ENCODE measurements at places on chromosomes 16 and 17.

DNA sequence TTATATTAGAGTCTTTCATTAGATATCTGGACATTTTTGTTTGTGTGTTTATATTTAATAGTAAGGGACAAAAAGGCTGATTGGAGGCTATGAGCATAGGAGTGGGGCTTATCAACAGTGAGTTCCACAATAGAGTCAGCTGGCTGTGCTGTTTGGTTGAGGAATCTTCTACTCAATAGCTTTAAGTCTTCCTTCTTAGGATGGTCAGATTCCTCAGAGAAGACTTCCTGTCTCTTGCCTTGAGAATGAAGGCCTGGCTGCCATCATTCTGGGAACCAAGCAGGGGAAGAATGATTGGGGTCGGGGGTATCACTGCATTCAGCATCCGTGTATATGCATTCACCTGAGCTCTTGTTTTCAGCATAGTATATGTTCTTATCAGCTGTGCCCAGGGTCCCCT, 31.9 kb upstream of the ABCC11 start:
- no peak for DNase-seq

DNA sequence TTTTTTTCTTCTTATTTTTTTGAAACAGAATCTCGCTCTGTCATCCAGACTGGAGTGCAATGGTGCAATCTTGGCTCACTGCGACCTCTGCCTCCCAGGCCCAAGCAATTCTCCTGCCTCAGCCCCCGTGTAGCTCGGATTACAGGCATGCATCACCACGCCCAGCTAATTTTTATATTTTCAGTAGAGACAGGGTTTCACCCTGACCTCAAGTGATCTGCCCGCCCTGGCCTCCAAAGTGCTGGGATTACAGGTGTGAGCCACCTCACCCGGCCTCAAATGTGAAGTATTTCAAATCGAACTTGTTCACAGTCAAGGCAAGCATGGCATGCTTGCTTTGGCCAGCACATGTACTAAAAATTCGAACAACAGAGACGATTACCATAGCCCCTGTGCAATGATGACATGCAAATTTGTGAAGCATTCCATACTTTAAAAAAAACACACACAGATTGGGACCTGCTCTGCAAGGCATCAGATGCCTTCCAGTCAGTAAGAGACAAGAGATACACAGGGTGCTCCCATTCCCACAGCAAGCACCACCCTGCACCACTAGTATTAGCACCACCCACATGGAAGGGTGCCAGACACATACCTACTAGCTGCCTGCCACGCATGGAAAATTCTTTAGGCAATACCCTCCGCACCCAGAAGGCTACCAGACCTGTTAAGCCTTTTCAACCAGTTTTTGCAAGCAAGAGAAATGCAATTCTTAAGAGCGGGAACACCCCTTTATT, 47.2 kb downstream of the ANKRD11 start:
- no peak for DNase-seq

DNA sequence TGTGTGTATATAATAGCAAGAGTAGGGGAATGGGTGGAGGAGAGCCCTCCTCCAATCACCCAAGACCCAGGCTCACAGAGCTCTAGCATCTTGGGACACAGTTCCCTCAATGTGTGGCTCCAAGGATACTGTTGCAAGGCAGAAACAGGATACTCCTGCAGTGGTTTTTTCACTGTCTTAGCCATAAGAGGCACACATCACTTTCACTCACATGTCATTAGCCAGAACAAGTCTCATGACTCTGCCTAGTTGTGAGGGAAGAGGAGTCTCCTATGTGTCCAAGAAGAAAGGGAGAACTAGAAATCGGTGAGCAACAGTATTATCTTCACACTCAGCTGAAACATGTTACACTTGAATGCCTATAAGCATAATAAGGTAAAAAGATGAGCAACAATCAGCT, 11.1 kb upstream of the NUDT7 start:
- DNase-seq = no peak

DNA sequence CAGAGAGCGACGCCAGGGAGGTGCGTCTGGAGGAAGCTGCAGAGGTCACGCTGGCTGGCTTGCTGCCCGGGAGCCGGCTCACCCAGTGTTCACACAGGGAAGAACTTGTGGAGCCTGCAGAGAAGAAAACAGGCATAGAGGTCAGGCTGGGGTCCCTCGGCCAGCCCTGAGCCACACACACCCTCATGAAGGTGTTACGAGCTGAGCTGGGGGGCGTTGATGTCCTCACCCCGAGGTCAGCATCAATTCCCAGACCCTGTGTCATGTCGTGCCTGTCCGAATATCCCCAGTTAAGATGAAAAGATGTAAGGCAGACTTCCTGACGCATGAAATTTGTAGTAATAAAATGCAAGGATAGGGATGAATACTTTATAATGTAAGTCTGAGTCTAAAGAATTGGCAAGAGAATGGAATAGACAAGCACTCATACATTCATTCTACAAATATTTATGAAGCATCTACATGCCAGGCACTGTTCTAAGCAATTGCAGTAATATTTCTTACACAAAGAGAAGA, 77.1 kb downstream of the USP31 start:
- no peak for DNase-seq

- DNase-seq = no peak
These were observed 41.1 kb downstream of the AMFR start for GRCh38 chr16:56384074-56384721.

DNA sequence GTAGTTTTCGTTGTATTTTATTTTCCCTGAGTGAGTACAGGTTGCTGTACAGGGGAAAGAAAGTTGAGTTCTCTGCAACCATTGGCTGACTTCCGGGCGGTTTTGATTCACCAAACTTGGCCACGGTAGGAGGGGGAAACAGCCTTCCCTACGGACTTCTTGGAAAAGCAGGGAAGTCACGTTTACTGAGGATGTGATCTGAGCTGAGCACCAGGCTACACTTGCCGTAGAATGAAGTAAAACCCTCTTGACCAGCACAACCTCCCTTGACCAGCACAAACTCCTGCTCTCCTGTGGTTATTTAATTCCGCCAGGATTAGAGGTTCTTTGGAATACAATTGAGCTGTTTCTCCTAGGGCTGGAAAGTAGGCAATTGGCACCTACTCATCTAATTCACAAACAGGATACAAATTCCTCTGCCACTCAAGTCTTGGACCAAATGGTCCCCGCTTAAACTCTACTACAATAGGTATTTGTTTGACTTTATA, 242.0 kb upstream of the RBFOX1 start:
- DNase-seq = no peak

DNA sequence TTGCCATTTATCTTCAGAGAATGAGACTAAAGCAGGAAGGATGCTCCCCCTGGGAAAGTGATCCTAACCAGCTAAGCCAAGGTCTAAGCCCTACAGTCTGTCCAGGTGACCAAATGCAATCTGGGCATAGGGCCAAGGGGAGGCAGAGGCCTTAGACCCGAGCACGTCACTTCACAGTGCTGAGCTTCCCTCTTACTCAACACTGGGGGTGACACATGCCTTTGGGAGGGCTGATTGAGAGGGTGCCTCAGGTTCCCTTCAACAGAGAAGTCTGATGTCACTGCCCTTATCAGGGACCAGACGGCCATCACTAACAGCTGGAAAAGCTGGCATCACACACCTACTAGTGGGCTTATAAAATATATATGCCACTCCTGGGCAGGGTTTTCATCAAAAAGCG, 4.0 kb downstream of the CIAO2B start:
- no peak for DNase-seq

DNA sequence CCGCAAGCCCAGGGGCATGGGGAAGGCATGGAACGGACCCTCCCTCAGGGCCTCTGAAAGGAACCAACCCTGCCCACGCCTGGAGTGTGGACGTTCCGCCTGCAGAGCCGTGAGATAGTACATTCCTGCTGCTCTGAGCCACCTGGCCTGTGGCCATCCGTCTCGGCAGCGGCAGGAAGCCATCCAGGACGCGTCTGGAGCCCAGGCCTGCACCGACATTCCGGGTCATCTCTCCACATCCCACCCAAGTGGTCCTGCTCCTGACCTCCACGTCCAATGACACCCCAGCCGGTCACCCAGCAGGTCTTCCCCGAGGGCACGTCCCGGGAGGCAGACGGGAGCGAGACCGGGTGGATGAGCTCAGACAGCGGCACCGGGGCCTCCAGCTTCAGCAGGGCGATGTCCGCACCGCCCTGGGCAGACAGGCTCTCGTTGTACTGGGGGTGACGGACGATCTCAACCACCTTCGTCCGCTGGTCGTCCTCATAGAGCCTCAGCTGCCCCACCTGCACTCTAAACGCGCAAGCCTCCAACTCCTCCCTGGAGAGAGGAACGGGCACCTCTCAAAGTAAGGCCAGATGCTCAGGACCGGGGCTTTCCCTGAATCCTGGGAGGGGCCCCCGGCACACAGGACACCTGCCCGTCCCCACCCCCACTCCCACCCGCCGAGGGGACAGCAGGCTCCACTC, 21.3 kb upstream of the UBE2I start:
- DNase-seq = no peak

- no peak for DNase-seq
These were observed 2.3 kb upstream of the RSKR start for GRCh38 chr17:28616281-28616680.

GRCh38 chr17:58415371-58416055, 1.8 kb downstream of the RNF43 start:
- DNase-seq = no peak

DNA sequence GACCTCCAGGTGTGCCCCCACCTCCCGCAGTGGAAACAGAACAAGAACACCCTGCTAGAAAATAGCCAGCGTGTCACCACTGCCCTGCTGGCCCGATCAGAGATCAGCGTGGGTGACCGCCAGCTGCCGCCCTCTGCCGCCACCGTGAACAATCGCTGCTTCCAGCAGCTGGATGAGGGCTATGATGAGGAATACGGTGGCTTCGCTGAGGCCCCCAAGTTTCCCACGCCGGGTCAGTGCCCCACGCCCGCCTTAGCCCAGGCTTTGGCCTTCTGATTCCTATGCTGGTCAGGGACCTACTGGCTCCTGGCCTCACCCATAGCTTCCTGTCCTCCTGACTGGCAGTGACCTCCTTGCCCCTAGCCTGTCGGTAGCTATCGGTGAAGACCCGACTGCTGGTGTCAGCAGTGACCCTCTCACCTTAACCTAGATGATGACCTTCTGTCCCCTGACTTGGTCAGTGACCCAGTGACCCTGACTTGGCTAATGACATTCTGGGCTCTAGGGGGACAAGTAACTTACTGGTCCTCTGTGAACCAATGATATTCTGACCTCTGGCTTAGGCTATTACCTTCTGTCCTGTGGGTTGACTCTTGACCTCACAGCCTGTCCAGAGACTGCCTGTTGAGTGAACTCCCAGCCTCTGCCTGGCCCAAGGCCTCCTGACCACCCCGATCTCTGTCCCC, 2.4 kb downstream of the SPATA20 start:
- DNase-seq = no peak

All from activated CD4-positive, alpha-beta T cell treated with anti-CD3 and anti-CD28 coated beads, Interleukin-2, amount 50 U/mL, for 16 hours (primary cell).